Amniotic epithelial cell (primary cell): ENCODE measurements at places on chromosomes 13 and 19.

- DNase-seq: no peak
Observed at GRCh38 chr13:110305544-110305943, 1.4 kb downstream of the COL4A1 start.

- DNase-seq: no peak
Observed at GRCh38 chr13:76892488-76892887, 6.3 kb upstream of the KCTD12 start.

DNA sequence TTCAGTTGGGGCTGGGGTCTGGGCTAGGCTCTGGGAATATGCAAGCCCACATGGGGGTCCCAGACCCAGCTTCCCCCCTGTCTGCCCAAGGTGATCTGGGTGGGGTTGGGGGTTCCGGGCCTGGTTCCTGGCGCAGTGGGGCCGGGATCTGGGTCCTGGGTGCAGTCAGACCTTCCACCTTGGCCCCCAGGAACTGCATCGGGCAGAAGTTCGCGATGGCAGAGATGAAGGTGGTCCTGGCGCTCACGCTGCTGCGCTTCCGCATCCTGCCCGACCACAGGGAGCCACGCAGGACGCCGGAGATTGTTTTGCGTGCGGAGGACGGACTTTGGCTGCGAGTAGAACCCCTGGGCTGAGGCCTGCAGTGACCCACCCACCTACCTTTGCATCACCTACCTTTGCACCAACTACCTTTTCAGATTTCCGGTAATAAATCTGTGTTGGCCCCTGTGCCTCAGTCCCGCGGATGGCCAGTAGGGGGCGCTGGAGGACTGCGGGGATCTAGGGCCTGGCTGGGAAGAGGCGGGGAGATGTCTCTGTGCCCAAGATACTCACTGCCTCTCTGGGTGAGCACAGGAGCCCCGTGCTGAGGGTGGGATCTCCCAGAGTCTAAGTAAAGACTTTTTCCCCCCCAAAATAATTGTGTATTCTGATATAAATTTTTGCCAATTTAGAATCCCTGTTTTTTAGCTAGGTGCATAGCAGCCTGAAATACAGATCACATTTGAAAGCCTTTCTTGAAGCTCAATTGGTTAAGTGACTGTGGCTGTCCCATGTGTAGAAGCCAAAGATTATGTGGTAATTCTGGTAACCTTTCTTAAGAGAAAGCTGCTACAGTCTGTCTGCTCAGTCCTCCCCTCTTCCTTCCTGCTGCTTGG, 11.5 kb upstream of the CYP4F3 start:
- DNase-seq: peak; percentile 8

DNA sequence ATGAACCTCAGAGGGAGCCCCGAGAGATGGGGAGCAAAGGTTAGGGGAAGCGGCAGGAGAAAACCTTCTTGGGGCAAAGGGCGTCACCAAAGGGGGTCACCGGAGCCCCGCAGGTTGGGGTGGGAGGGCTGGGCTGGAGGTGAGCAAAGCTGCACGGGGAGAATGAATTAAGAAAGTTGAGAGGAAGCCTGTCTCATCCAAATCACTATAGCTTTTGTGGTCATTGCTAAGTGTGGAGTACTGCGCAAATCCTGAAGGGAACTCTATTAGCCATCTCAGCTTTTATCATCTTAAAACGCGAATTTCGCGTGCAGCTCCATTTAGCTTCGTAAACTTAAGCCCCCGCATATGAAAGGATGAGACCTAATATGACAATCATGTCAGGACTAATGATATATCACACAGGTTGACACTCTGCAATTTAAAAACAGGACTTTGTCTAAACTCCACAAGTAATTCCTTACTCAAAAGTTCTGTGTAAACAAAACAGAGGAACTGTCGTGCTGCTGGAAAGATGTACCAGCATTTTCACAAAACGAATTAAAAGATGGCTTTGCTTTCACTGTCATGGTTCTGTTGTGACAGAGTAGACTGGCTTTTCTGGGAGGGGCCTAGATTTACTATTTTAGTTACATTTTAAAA, 631 bp downstream of the LACC1 start:
- peak; percentile 11 for DNase-seq

- DNase-seq: peak; percentile 27
Observed at GRCh38 chr19:18894254-18895037, 1.5 kb downstream of the CERS1 start.

DNA sequence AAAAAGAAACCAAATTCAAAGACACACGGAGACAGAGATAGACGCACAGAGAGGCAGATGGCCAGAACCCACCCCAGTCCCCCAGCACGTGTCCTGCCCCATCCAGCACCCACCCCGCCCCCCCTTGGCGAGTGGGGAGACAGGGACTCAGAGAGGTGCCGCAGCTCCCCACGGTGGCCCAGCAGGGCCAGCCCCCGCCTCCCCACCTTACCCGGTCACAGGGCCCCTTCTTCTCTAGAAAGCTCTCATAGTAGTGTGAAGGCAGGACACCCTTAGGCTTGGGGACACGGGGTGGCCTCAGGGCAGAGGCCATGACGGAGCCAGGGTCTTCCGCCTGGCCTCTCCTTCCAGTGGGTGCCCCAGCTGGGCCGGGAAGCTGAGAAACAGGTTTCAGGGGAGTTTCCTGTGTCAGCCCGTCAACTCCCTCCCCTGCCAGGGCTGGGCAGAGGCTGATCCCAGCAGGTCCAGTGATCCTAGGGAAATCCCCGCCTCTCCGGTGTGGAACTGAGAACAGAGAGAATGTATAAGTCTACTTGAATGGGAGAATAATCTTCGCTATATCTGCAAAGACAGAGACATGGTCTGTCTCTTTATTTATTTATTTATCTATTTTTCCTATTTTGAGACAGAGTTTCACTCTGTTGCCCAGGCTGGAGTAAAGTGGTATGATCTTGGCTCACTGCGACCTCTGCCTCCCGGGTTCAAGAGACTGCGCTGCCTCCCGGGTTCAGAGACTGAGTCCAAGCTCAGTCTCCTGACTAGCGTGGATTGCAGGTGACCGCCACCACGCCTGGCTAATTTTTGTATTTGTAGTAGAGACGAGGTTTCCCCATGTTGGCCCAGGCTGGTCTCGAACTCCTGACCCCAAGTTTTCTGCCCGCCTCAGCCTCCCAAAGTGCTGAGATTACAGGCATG, at the start of gene STAP2:
Gene STAP2 (minus strand): TSS at position 387 of the 915 bp plus-strand sequence. CDS start 74 bp downstream, at position 313.
- peak; percentile 40 for DNase-seq
